ENCODE measurements at places on chromosomes 11 and 22.

GRCh38 chr11:61041755-61042518 is 60.4 kb upstream of the CD5 start:
- DNase-seq, result peak; percentile 93

- DNase-seq, result no peak
Observed at GRCh38 chr11:99307510-99308088, 286.9 kb downstream of the CNTN5 start.

GRCh38 chr22:46073683-46074504 is 76.4 kb upstream of the PPARA start:
- no peak for DNase-seq

DNA sequence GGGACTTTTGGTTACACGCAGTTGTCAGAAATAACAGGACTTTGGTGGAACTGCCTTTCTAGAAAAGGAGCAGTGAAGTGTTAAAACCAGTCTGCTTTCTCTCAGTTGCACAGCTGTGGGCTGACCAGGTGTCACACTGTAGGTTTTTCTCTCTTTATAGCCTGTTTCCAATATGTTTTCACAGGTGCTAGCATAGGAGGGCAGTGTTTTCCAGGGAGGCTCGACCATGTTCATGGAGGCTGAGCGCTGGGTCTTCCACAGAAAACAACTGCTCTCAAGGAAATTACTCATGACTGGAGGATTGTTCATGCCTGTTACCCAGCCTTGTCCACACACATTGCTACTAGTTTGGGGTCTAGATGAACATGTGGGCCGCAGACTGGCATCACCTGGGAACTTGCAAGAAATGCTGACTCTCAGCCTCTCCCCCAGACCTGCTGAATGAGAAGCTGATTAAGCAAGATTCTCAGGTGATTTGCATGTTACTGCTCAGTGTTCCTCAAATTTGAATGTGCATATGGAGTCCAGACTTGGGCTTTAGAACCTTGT is 157.7 kb downstream of the MAML2 start:
- DNase-seq, result no peak

- no peak for DNase-seq
Observed at GRCh38 chr11:114684636-114685035, 6.3 kb downstream of the NXPE2 start.

- DNase-seq, result no peak
Observed at GRCh38 chr22:49948116-49948957, 12.2 kb upstream of the PIM3 start.

DNA sequence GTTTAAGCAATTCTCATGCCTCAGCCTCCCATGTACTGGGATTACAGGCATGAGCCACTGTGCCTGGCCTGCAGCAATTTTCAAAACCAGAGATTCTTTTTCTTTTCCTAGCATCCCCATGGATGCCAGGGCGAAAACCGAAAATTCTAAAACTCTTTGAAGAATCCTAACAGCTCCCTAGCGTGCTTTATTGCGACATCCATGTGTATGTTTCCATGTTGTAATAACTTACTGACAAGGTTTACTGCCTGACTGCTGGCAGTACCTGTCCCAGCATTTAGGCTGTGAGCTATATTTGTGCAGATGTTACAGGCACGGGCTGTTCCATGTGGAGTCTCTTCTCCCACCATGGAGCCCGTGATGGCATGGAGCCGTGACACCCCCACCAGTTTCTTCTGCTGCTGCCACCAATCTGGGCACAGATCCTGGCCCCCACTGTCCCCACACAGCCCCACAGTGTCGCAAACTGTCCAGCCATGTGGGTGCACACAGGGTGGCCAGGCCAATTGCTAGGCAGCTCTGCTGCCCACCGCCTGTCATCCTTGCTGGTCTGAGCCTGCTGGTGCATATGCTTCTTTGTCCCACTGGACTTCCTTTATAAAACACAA is 7.1 kb upstream of the TAB1 start:
- DNase-seq, result no peak

DNA sequence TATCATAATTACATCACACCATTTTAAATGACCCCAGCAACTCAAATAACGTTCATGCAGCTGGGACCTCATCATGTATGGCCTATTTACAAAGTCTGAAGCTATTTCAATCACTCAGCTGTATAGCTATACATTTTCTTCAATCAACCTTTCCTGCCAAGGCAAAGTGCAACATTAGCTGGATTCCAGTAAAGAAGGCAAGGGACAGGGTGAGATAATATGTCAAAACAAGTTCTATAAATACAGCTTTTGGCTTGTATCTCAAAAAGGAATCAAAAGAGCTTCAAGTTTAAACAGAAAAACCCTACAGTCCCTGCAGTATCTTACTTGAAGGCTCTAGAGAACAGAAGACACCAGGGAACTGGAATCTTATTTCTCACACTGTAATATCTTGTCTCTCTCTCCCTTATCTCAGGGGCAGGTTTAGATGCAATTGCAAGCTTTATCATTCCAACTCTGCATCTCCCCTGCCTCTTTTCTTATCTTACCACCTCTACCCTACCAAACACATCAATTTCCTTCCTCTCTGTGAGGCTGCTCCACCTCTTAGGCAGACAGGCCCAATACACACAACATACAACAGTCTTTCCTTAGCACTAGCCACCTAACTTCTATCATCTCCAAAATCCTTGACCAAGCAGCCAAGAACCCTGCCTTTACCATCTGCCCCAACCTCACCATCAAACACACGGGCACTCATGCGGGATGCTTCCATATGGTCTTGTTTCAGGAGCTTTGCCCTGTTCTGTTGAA is 34.5 kb downstream of the CELF1 start:
- DNase-seq, result no peak
